Breast epithelium (tissue), 4 donors: ENCODE measurements at places on chromosomes 12 and 14.
A peak's percentile ranks its signal among the peaks of the same experiment; 100 is the strongest.

DNA sequence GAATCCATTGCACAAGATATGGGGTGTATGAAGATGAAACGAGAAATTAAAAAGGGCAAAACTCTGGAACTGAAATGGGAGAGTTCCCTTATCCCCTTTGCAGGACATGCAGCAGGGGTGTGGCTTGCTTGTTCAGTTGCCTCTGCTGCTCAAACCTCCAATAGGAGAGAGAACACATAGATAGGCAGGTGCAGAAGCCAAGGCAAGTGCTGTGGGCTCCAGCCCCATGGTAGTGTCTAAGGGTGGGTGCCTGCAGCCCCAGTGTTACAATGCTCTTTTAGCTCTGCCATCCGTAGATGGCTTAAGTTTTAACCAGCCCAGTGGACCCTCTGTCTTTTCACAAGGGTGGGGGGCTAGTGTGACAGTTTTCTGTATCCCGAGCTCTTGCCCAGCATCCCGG is 69.7 kb downstream of the CMAS start:
- no peaks in the 10 kb centered on the region for H3K36me3 ChIP-seq
- DNase-seq = no peak
- H3K4me3 ChIP-seq = no peak overlapping the region
- no peaks in the 10 kb centered on the region for H3K4me1 ChIP-seq
- H3K27me3 ChIP-seq = no peaks in the 10 kb centered on the region

DNA sequence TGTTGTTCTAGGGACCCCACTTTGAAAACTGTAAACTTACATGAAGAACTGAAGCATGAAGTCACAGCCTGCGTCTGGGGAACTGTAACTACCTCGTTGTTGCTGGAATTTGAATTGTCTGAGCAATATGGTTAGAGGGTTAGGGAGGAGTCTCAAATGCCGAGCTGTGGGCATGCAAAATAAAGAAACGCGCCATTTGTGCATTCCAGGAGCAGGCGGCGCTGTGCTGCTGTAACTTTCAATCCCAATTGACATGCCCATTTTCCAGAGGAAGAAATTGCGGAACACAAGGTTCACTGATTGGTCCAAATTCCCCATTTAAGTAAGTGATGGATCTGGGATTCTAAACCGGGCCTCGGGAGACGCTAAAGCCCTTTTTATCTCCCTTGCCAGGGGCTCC is 61.3 kb downstream of the ZNF664 start:
- no peak overlapping the region for H3K4me3 ChIP-seq
- no peaks in the 10 kb centered on the region for H3K4me1 ChIP-seq
- no peaks in the 10 kb centered on the region for H3K27me3 ChIP-seq
- DNase-seq = no peak
- no peak overlapping the region for H3K27ac ChIP-seq

GRCh38 chr12:74900232-74900631 is 309.4 kb downstream of the KCNC2 start:
- H3K27me3 ChIP-seq = no peaks in the 10 kb centered on the region
- H3K4me1 ChIP-seq = no peaks in the 10 kb centered on the region
- H3K4me3 ChIP-seq = no peak overlapping the region
- H3K27ac ChIP-seq = no peak overlapping the region
- DNase-seq = no peak
- H3K36me3 ChIP-seq = no peaks in the 10 kb centered on the region

- H3K27me3 ChIP-seq = no peaks in the 10 kb centered on the region
- no peak overlapping the region for H3K27ac ChIP-seq
- no peak overlapping the region for H3K4me3 ChIP-seq
- no peaks in the 10 kb centered on the region for H3K4me1 ChIP-seq
- no peak for DNase-seq
These were observed 40.3 kb upstream of the ANKS1B start for GRCh38 chr12:100024974-100025555.

GRCh38 chr14:79585845-79586244 is 625.5 kb downstream of the DIO2 start:
- H3K4me1 ChIP-seq = no peaks in the 10 kb centered on the region
- no peaks in the 10 kb centered on the region for H3K27me3 ChIP-seq
- no peak for DNase-seq
- no peak overlapping the region for H3K4me3 ChIP-seq
- no peak overlapping the region for H3K27ac ChIP-seq

GRCh38 chr14:36625436-36625835 is 36.2 kb upstream of the PAX9 start:
- H3K27me3 ChIP-seq = no peaks in the 10 kb centered on the region
- H3K4me3 ChIP-seq = no peak overlapping the region
- H3K36me3 ChIP-seq = no peaks in the 10 kb centered on the region
- DNase-seq = no peak

DNA sequence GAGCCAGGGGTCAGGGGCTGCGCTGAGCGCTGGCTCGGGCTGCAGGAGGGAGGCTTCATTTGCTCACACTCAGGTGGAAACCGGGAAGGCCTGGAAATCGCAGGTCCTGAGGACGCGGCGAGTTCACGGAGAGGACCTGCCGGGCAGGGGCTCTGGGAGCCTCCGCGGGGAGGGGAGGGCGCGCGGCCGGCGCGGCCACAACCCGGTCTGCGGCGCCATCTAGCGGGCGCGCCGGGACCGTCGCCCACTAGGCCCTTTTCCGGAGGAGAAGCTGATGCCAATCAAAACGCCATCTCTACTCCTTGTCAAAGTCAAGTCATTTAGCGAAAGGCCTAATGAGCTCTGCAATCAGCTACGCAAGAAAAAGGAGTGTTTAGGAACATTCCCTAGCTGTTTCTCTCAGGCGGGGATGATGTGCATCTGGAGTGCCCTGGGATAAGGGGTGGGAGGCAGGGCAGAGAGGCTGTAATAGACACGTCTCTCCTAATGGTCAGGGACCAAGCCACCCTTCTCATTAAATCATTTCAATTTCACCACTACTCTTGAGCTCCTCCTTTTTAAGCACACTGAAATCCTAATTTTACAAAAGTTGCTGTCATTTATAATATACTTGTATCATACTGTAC is 885.8 kb upstream of the TMEM132C start:
- H3K36me3 ChIP-seq = no peaks in the 10 kb centered on the region
- H3K4me1 ChIP-seq = no peaks in the 10 kb centered on the region
- DNase-seq = no peak
- no peaks in the 10 kb centered on the region for H3K27me3 ChIP-seq
- no peak overlapping the region for H3K27ac ChIP-seq

DNA sequence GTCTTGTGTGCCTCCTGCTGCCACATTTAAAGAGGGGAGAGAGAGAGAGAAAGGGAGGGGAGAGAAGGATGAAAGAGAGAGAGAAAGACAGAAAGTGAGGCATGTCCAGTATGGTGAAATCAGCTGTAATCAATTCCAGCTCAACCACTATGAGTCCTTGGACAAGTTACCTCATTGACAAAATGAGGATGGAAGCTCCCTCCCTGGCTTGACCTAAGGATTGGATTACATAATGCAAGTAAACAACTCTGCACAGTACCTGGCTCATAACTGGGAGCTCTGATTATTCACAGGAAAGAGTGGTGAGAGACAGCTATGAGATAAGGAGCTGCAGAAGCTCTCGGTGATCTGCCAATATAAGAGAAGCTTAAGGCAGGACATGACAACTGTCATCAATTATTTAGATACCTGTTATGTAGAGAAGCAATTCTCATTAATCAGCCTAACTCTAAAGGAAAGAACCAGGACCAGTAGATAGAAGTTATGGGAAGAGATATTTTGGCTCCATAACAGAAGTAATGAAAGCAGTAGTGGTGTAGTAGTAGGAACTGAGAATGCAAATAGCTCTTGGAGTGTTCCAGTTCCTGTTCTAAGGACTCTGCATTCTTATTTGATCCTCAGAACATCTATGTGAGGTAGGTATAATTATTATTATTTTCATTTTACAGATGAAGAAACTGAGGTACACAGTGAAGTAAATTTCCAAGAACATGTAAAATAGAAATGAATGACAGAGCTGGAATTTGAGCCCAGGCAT is 791.6 kb downstream of the DIO2 start:
- H3K27ac ChIP-seq = no peak overlapping the region
- no peak for DNase-seq
- no peak overlapping the region for H3K4me3 ChIP-seq
- H3K36me3 ChIP-seq = no peaks in the 10 kb centered on the region
- H3K27me3 ChIP-seq = no peaks in the 10 kb centered on the region

DNA sequence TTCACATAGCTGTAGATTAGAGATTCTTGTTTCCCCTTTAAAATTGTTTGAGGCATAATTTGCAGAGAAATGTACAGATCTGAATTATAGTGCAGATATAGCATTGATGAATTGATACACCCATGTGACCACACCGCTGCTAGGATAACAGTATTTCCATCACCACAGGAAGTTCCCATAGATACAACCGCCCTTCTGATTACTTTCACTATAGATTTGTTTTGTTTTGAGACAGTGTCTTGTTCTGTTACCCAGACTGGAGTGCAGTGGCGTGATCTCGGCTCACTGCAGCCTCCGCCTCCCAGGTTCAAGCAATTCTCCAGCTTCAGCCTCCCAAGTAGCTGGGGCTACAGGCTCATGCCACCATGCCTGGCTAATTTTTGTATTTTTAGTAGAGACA is 8.8 kb upstream of the ASPG start:
- H3K4me3 ChIP-seq = no peak overlapping the region
- DNase-seq = no peak
- H3K27me3 ChIP-seq = peaks cover 5% of the 10 kb centered on the region
- no peak overlapping the region for H3K27ac ChIP-seq
- no peaks in the 10 kb centered on the region for H3K36me3 ChIP-seq

DNA sequence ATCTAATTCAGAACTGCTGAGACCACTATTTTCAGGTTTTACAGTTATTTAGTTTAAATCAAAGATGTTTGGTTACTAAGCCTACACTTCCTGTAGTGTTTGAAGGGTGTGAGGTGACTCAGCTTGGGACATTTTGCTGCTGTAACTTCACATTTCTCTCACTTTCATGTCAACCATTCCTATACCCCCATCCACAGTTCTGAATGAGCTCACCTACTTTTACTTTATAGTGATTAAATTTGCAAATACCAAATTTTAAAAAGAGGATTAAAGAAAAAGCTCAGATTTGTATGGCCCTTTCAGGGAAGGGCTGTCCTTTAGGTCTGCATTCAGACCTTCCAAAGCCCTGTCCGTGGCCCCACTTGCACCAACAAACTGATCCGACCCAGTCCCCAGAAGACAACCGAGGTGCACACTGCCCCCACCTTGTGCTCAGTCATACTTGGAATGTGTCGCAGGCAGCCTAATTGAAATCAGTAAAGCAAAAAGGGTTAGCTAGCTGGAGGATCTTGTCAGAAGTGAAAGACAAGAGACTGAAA is 174.4 kb downstream of the MON2 start:
- no peaks in the 10 kb centered on the region for H3K4me1 ChIP-seq
- H3K36me3 ChIP-seq = no peaks in the 10 kb centered on the region
- no peak overlapping the region for H3K27ac ChIP-seq
- H3K27me3 ChIP-seq = no peaks in the 10 kb centered on the region
- no peak for DNase-seq
- no peak overlapping the region for H3K4me3 ChIP-seq

DNA sequence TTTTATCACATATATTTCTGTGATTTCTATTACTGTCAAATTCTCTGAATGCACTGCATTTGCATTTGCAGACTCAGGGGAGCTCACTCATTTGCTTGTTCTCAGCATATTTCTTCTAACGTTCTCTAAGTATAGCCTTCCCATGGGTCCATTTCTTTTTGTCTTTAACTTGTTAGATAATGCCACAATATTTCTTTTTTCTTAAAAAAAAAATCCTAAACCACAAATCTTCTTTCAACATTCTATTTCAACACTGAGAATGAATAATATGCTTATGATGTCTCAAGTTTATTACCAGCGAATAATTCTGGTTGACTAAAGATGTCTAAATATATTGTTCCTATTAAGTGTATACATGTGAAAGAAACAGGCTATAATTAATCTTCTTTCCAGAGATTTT is 200.2 kb downstream of the ANO6 start:
- DNase-seq = no peak
- no peak overlapping the region for H3K27ac ChIP-seq
- no peaks in the 10 kb centered on the region for H3K36me3 ChIP-seq
- H3K4me1 ChIP-seq = no peaks in the 10 kb centered on the region

DNA sequence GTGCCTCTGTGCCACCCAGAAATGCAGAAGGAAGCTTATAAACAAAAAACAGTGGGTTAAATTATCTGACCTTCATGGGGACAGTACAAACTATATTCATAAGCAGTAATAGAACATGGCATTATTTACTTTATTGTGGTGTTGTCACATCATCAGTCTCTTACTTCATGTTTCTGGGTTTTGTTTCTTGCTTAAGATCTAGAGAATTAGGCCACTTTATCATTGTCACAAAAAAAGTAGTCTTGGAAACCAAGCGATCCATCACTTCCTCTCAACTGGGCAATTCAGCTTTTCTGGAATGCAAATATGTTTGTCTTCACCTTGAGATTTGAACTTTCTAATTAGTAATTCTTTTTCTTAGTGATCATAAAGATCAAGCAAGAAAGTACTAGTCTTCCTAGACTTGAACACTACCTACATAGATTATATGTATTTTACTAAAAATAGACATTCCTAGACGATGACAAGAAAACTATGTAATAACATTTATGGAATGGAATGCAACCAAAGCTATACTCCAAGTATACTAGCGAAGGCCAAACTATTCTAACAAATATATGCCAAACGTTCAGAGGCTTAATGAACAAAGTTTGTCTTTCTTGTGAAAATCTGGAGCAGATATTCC is 363.4 kb downstream of the DAD1 start:
- H3K4me3 ChIP-seq = no peak overlapping the region
- H3K36me3 ChIP-seq = no peaks in the 10 kb centered on the region
- no peaks in the 10 kb centered on the region for H3K27me3 ChIP-seq
- DNase-seq = no peak
- no peak overlapping the region for H3K27ac ChIP-seq

GRCh38 chr14:75831455-75831854 is 150.3 kb downstream of the TGFB3 start:
- H3K27me3 ChIP-seq = no peaks in the 10 kb centered on the region
- H3K36me3 ChIP-seq = no peaks in the 10 kb centered on the region
- H3K27ac ChIP-seq = peak overlapping the region; percentile 86
- H3K4me3 ChIP-seq = no peak overlapping the region
- no peaks in the 10 kb centered on the region for H3K4me1 ChIP-seq

DNA sequence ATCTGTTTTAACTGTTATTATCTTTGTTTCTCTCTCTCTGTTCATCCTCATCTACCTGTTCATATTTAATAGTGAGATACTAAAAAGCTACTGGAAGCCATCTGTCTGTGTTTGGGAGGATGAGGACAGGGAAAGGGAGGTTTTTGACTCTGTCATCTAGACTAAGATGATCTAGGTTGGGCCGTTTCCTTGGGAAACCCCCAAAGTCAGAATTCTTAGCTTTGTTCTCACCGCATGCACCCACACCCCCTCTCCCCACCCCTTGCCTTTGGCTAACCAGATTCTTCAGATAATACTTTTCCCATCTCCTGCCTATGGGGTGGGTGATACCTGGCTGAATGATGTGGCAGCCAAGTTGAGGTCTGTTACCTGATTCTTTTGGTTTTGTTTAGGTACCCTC is 73.0 kb downstream of the PRICKLE1 start:
- no peak for DNase-seq
- no peaks in the 10 kb centered on the region for H3K36me3 ChIP-seq
- no peak overlapping the region for H3K4me3 ChIP-seq
- H3K4me1 ChIP-seq = no peaks in the 10 kb centered on the region
